ENCODE measurements at places on chromosomes 4 and X.

- no peak for DNase-seq
Measured at GRCh38 chr4:178296669-178297068, 854.4 kb upstream of the AGA start.

- no peak for DNase-seq
Measured at GRCh38 chr4:2832309-2832980, 11.2 kb upstream of the ADD1 start.

- DNase-seq: no peak
Measured at GRCh38 chr4:47641755-47642154, 156.7 kb downstream of the ATP10D start.

GRCh38 chr4:45036677-45037076 is 310.3 kb upstream of the GNPDA2 start:
- no peak for DNase-seq

GRCh38 chrX:133249266-133250058 is 31.3 kb upstream of the TFDP3 start:
- no peak for DNase-seq

DNA sequence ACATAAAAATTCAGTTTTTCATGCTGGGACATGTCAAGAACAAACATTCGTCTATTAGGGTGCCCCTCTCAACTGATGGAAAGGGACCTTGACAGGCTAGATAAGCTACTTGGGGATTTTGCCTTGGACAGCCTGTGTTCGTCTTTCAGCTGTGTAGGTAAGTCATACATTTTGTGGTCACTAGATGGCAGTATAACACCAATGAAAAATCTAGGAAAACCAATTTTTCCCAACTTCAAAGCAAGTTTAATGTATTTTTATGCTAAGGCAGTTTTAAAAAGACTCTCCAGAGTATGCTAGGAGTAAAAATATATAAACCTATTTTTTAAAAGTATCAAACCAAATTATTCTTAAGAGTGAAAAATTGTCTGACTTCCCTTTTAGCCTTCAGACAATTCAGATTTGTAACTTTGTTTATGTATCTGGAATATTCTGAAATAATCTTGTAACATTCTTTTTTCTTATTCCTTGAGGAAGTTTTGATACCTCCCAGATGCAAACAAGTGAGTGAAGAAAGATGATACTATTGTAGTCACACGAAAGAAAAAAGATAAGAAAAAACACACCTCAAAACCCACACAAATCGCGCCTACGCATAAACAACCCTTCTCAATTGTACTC is 158.3 kb downstream of the CPE start:
- DNase-seq: no peak

Data from cardiac septum (tissue), 1 donor.